ENCODE measurements at places on chromosomes 16 and 17. TPM values are rescaled to one million over a fixed set of nuclear protein-coding genes. Genes with fewer than 3 reads are reported as not detected.

- H3K27ac ChIP-seq: no peak overlapping the region
- no peaks in the 10 kb centered on the region for H3K27me3 ChIP-seq
- DNase-seq: no peak
- H3K4me3 ChIP-seq: peak overlapping the region; percentile 17
Measured at GRCh38 chr17:80980397-80981061, 11.1 kb upstream of the CHMP6 start.

GRCh38 chr17:51147650-51148049 lies 5.7 kb upstream of the NME1 start:
- no peak for DNase-seq
- no peak overlapping the region for H3K27ac ChIP-seq
- H3K4me3 ChIP-seq: no peak overlapping the region
- no peaks in the 10 kb centered on the region for H3K36me3 ChIP-seq
- no peaks in the 10 kb centered on the region for H3K27me3 ChIP-seq

CMTM2 gene
- not detected for total RNA-seq

- no peaks in the 10 kb centered on the region for H3K27me3 ChIP-seq
- DNase-seq: no peak
- peak overlapping the region; percentile 31 for H3K27ac ChIP-seq
- no peaks in the 10 kb centered on the region for H3K36me3 ChIP-seq
- no peak overlapping the region for H3K4me3 ChIP-seq
- peaks cover 4% of the 10 kb centered on the region for H3K4me1 ChIP-seq
Measured at GRCh38 chr16:67157892-67158635, 1.6 kb downstream of the TRADD start.

COPZ2 gene
- 2.0 TPM for total RNA-seq

- H3K4me1 ChIP-seq: peaks cover 29% of the 10 kb centered on the region
- H3K4me3 ChIP-seq: no peak overlapping the region
- peaks cover 3% of the 10 kb centered on the region for H3K36me3 ChIP-seq
- DNase-seq: peak; percentile 80
- no peaks in the 10 kb centered on the region for H3K27me3 ChIP-seq
Measured at GRCh38 chr16:50210266-50211038, 55.9 kb upstream of the ADCY7 start.

DNA sequence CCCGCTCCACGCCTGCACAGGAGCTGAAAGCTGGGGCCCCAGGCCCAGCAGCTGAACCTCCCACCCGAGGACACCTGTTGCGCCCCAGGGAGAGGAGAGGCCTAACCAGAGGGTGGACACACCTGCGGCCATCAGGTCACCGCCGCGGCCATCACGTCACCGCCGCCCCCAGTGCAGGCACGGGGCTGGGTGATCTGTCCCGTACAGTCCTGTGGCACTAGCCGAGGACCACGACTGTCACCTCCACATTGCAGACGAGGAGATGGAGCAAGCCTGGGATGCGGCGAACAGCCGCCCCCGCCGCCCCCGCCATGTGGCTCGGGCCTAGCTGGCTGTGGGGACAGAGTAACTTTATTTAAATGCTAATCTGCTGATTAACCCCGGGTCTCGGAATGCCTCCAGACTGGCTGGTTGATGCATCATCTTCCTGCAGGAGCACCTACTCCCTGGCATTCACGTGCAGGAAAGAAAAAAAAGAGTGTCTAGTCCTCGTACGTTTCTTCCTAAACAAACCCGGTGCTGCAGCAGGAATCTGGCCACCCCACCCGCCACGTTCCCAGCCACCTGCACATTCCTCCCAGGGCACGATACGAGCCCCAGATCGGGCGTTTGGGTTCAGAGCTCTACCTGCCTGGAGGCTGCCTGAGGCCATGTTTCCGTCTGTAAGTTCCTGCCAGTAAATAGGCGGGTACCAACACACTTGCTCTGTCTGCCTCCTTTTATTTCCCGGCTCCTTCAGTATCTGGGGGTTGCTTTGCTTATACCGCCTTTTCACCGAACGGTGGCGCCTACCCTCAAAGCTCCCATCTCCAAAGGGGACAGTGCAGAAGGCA lies 29.9 kb downstream of the PIEZO1 start:
- no peaks in the 10 kb centered on the region for H3K4me1 ChIP-seq
- H3K36me3 ChIP-seq: no peaks in the 10 kb centered on the region
- no peak for DNase-seq
- H3K4me3 ChIP-seq: no peak overlapping the region
- H3K27me3 ChIP-seq: no peaks in the 10 kb centered on the region
- H3K27ac ChIP-seq: no peak overlapping the region

GRCh38 chr16:57532266-57532625 lies 4.1 kb downstream of the CCDC102A start:
- peak; percentile 32 for DNase-seq
- H3K4me3 ChIP-seq: no peak overlapping the region
- H3K27ac ChIP-seq: no peak overlapping the region
- no peaks in the 10 kb centered on the region for H3K27me3 ChIP-seq
- no peaks in the 10 kb centered on the region for H3K36me3 ChIP-seq

GAST gene
- not detected for total RNA-seq

DNA sequence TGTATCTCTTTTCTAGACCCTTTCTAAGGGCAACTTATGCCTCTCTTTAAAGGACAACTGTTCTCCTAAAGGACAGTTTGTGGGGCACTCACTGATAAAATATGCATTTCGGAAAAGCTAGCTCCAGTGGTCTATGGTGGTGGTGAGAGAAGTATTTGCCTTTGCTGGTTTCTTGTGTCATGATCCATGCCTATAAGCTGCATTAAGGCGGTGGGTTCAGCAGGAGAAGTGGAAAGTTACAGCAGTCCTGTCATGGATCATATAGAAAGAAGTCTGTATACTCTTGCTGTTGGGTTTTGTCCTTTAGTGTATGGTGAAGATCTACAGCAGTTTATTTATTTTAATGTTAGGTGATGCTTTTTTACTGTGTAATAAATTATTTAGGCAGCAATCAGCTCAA lies 563.9 kb upstream of the PSMD7 start:
- no peaks in the 10 kb centered on the region for H3K4me1 ChIP-seq
- H3K36me3 ChIP-seq: no peaks in the 10 kb centered on the region
- H3K27me3 ChIP-seq: no peaks in the 10 kb centered on the region

GRCh38 chr17:36461330-36462110 lies 25.0 kb upstream of the ZNHIT3 start:
- H3K4me3 ChIP-seq: no peak overlapping the region
- no peaks in the 10 kb centered on the region for H3K4me1 ChIP-seq
- no peaks in the 10 kb centered on the region for H3K27me3 ChIP-seq
- H3K27ac ChIP-seq: no peak overlapping the region
- H3K36me3 ChIP-seq: no peaks in the 10 kb centered on the region
